ENCODE measurements at places on chromosomes 11 and 22. TPM values are rescaled to one million over a fixed set of nuclear protein-coding genes. Genes with fewer than 3 reads are reported as not detected.

DNA sequence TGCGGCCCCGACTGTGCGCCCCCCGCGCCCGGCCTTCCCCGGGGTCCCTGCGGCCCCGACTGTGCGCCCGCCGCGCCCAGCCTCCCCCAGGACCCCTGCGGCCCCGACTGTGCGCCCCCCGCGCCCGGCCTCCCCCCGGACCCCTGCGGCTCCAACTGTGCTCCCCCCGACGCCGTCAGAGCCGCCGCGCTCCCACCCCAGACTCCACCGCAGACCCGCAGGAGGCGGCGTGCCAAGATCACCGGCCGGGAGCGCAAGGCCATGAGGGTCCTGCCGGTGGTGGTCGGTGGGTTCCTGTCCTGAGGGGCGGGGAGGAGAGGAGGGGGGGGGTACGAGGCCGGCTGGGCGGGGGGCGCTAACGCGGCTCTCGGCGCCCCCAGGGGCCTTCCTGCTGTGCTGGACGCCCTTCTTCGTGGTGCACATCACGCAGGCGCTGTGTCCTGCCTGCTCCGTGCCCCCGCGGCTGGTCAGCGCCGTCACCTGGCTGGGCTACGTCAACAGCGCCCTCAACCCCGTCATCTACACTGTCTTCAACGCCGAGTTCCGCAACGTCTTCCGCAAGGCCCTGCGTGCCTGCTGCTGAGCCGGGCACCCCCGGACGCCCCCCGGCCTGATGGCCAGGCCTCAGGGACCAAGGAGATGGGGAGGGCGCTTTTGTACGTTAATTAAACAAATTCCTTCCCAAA, 3.1 kb downstream of the DRD4 start:
- H3K36me3 ChIP-seq, result no peaks in the 10 kb centered on the region
- H3K4me3 ChIP-seq, result no peak overlapping the region
- peaks cover 22% of the 10 kb centered on the region for H3K4me1 ChIP-seq
- peak; percentile 8 for DNase-seq
- no peak overlapping the region for H3K27ac ChIP-seq

Gene PLXNB2
- total RNA-seq, result 113 TPM

Gene OTOG
- total RNA-seq, result 0.16 TPM

DNA sequence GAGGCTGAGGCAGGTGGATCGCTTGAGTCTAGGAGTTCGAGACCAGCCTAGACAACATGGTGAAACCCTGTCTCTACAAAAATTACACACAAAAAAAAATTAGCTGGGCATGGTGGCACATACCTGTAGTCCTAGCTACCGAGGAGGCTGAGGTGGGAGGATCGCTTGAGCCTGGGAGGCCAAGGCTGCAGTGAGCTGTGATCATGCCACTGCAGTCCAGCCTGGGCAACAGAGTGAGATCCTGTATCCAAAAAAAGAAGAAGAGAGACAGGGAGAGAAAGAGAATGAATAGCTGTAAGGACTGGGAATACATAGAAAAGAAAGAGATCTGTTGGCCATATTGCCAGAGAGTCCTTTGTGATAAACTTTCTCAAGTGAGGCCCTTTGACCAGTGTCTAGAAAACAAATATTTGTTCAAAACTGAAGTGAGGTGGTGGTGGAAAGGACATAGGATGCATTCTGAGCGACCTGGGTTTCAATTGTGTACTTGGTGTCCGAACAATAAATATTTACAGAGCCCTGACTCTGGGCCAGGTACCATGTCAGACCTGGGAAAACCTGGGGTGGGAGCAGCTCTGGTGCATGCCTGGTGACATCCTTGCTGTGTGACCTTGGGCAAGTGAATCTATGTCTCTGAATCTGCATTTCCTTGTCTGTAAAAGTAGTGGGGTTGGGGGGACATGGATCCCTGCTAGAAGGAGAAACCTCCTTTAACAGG, 89.6 kb upstream of the CRYBB3 start:
- H3K4me3 ChIP-seq, result no peak overlapping the region
- peak overlapping the region; percentile 91 for H3K27ac ChIP-seq
- peaks cover 42% of the 10 kb centered on the region for H3K4me1 ChIP-seq
- H3K27me3 ChIP-seq, result no peaks in the 10 kb centered on the region
- peak; percentile 47 for DNase-seq

- peak; percentile 80 for DNase-seq
- no peak overlapping the region for H3K4me3 ChIP-seq
- H3K36me3 ChIP-seq, result no peaks in the 10 kb centered on the region
- H3K27ac ChIP-seq, result peak overlapping the region; percentile 95
Observed at GRCh38 chr11:118240999-118241763, 11.0 kb downstream of the MPZL3 start.

GRCh38 chr22:23823331-23823791, 15.4 kb downstream of the DERL3 start:
- H3K27me3 ChIP-seq, result no peaks in the 10 kb centered on the region
- H3K36me3 ChIP-seq, result no peaks in the 10 kb centered on the region
- DNase-seq, result no peak
- no peak overlapping the region for H3K27ac ChIP-seq
- H3K4me3 ChIP-seq, result no peak overlapping the region

GRCh38 chr11:114984611-114985163, 306.4 kb downstream of the NXPE2 start:
- DNase-seq, result no peak
- H3K27ac ChIP-seq, result no peak overlapping the region
- H3K4me3 ChIP-seq, result no peak overlapping the region
- no peaks in the 10 kb centered on the region for H3K27me3 ChIP-seq
